ENCODE measurements at places on chromosomes 16 and 17. TPM values are rescaled to one million over a fixed set of nuclear protein-coding genes. Genes with fewer than 3 reads are reported as not detected.

CACNG1 gene
- total RNA-seq = 0.13 TPM

CCR7 gene
- total RNA-seq = 0.44 TPM

PRKCB gene
- 0.41 TPM for total RNA-seq

SSTR5 gene
- 2.8 TPM for total RNA-seq

SECTM1 gene
- 5.4 TPM for total RNA-seq

CHD9NB gene
- 0.64 TPM for total RNA-seq

TM4SF5 gene
- total RNA-seq = not detected

MRPS7 gene
- 85.0 TPM for total RNA-seq

IL17C gene
- not detected for total RNA-seq

DNA sequence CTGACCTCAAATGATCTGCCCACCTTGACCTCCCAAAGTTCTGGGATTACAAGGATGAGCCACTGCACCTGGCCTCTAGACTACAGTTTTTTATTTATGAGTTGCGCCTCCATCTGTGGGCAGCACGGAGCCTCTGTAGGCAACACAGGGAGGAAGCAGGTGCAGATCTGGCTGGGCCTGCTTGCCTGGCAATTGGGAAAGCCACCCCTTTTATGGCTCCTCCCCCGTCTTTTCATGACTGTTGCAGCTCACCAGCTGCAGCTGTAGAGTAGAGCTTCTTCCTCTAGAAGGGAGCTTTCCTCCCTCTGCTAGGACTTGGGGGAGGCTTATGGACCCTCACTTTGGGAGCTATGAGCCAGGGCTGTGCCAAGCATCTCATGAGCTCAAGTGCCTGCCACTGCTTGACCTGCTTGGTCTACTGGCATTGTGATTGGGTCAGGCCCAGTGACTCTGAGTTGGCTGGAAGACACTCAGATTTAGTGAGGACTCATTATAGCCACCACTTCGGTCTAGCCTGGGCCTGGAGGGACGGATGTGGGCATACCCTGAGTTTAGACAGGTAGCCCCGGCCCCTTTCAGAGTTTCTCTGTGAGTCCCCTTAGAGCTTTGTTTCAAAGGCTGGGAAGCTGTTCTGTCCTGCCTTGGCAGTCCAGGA lies 6.9 kb upstream of the SLC7A6 start:
- DNase-seq = no peak
- no peak overlapping the region for H3K27ac ChIP-seq
- no peaks in the 10 kb centered on the region for H3K4me1 ChIP-seq
- no peaks in the 10 kb centered on the region for H3K36me3 ChIP-seq
- no peaks in the 10 kb centered on the region for H3K27me3 ChIP-seq

DNA sequence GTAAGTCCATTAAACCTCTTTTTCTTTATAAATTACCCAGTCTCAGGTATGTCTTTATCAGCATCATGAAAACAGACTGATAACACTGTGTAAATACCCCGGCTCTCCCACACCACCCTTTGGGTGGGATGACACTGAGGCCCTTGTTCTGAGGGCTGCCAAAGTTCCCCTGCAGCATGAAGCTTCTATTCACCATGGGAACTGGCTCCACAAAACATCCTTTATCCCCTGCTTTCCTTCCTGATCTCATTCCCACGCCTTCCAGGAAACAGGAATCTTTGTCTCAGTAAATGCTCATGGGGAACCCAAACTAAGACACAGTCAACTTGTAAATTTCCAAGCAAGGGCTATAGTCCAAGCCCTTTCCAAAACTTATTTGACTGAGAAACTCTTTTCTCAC lies 88.4 kb downstream of the ABCC12 start:
- H3K27ac ChIP-seq = no peak overlapping the region
- H3K4me1 ChIP-seq = no peaks in the 10 kb centered on the region
- DNase-seq = no peak
- no peaks in the 10 kb centered on the region for H3K27me3 ChIP-seq
- H3K4me3 ChIP-seq = no peak overlapping the region

DNA sequence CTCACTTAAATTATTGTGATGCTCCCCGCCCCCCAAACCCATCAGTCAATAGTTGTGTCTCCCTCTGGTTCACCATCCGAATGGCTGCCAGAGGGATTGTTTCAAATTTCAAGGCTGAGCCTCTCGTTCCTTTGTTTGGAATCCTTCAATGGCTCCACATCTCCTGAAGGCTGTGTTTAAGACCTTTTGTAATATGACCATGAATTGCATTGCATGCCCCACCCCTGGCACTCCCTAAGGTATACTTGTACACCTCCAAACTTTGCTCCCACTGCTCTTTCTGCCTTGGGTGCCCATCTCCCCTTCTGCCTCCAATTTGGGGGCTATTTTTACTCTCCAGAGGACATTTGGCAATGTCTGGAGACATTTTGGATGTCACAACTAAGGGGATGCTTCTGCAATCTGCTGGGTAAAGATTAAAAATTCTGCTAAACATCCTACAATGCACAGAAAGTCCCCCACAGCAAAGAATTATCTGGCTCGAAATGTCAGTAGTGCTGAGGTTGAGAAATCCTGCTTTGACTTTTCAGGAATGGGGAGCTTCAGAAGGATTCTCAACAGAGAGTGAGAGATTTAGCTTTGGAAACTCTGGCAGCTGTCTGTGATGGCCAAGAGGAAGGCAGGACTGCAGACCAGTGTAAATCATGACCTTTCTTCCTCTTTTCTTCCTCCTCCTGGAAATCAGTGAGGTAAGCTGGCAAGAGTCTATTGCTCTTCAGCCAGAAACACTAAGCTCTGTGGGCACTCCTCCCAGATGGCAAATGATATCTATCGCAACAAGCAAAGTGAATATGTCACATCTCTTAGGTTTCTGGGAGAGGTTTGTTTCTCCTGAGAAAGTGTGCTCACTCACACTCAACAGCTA lies 8.7 kb upstream of the IL4R start:
- no peak overlapping the region for H3K27ac ChIP-seq
- H3K4me3 ChIP-seq = no peak overlapping the region
- H3K4me1 ChIP-seq = no peaks in the 10 kb centered on the region
- H3K36me3 ChIP-seq = no peaks in the 10 kb centered on the region

GRCh38 chr16:82263521-82264143 lies 93.6 kb upstream of the MPHOSPH6 start:
- peak; percentile 36 for DNase-seq
- no peak overlapping the region for H3K27ac ChIP-seq
- no peaks in the 10 kb centered on the region for H3K36me3 ChIP-seq
- peaks cover 4% of the 10 kb centered on the region for H3K27me3 ChIP-seq
- no peak overlapping the region for H3K4me3 ChIP-seq

GRCh38 chr17:76635659-76636360 lies 7.7 kb downstream of the ST6GALNAC1 start:
- H3K36me3 ChIP-seq = no peaks in the 10 kb centered on the region
- no peak overlapping the region for H3K4me3 ChIP-seq
- no peaks in the 10 kb centered on the region for H3K4me1 ChIP-seq

DNA sequence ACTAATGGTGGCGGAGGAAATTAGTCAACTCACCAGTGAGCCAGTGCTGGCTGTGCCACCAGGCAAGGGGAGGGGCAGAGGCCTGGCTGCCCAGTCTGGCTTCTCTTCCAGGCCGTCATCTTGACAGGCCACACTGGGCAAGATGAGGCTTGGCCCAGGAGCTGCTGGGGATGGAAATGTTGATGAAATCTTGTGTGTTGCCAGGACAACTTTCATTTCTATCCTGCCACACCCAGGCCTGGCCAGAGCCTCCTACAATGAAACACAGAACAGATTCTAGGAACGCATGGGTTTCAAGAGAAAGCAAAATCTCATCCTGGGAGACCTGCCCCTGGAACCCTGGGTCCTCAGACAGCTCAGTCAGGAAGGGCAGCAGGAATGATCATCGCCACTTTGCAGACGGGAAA lies 9.3 kb downstream of the HEXIM2 start:
- H3K4me1 ChIP-seq = peaks cover 37% of the 10 kb centered on the region
- no peak for DNase-seq
- no peaks in the 10 kb centered on the region for H3K36me3 ChIP-seq

GRCh38 chr17:42697108-42697811 lies 14.9 kb downstream of the CNTNAP1 start:
- no peak for DNase-seq
- H3K36me3 ChIP-seq = no peaks in the 10 kb centered on the region
- no peaks in the 10 kb centered on the region for H3K27me3 ChIP-seq
- H3K27ac ChIP-seq = no peak overlapping the region

DNA sequence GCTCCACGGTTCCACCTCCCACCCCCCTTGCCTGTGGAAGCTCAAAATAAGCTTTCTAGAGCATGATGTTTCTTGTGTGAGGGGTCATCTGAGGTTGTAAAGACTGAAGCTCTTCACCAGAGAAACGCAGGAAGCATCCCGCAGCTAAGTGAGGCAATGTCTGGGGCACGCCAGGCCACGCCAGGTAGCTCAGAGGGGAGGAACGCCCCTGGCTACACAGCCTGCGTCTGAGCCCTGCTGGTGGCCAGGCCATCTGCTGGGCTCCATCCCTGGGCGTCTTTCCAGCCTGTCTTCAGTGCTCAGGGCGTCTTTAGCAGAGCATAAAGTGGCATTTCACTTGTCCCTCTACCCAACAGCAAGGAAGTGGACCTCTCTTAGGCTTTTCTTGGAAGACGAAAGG lies 15.2 kb downstream of the SOCS3 start:
- H3K4me3 ChIP-seq = no peak overlapping the region
- H3K36me3 ChIP-seq = no peaks in the 10 kb centered on the region
- peak overlapping the region; percentile 52 for H3K27ac ChIP-seq
- H3K4me1 ChIP-seq = peaks cover 62% of the 10 kb centered on the region

DNA sequence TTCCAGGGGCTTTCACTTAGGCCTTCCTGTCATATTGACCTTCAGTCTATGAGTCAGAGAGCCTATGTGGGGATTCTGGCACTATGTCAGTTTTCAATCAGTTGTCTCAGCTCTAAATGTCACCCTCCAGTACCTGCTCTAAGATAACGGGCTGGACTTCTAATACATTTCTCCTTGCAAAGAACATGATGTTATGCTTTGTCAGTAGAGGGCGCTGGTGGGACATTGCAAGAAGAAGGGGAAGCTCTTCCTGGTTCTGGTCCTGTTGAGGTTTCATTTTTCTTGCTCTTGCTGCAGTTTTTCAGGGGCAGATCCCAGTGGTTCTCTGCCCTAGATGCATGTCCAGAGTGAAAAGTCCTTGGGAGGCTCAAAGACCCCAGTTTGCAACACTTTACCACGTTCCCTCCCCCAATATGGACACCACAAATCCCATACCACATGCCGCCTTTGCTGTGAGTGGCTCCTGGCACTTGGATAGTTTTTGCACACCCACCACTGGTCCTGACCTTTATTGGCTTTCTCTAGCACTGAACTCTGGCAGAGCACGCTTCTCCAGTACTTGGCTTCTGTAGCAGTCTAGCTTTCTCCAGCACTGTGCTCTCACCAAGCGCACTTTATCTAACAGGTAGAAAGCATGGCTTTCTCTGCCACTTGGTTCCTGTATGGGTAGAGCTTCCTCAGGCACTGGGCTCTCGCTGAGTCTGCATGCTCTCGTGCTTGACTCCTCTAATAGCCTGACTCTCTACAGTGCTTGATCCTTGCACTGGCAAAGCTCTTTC lies 49.0 kb downstream of the BCL7C start:
- DNase-seq = peak; percentile 55
- H3K27me3 ChIP-seq = no peaks in the 10 kb centered on the region
- H3K4me3 ChIP-seq = no peak overlapping the region
- no peaks in the 10 kb centered on the region for H3K36me3 ChIP-seq
- H3K27ac ChIP-seq = 0 out of 2 replicates have a peak overlapping the region, but pooled peaks have one; percentile 36
- H3K4me1 ChIP-seq = no peaks in the 10 kb centered on the region

DNA sequence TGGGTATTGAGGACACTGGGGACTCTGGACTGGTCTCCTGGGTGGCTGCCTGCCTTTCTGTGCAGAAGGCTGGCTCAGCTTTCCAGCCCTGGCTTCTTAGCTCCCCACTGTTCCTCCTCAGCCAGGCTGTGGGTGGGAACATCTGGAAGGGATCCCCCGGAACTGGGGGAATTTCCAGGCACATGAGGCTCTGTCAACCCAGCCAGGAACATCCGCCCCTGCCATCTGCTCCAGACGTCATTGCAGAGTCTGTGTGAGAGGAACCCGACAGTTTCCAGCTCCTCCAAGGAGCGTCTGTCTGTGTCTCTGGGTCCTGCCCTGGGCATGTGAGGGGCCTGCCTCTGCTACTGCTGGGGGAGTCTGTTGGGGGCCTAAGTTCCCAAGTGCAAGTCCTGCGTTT lies 36.2 kb upstream of the CRHR1 start:
- H3K27ac ChIP-seq = no peak overlapping the region
- DNase-seq = no peak
- H3K36me3 ChIP-seq = no peaks in the 10 kb centered on the region
- H3K4me1 ChIP-seq = no peaks in the 10 kb centered on the region

DNA sequence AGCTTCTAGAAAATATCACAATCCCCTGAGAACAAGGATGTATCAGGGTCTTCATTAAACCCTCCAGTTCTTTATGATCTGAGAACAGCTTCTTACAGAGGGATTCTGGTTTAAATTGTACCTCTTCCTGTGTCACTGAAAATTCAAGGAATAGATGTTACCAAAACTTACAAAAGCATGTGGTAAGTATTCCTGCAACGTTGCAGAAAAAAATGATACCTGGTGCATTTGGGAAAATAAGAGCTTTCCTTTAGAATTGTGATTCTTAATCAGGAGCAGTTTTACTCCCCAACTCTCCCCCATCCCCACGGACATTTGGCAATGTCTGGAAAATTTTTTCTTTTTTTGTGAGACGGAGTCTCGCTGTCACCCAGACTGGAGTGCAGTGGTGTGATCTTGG lies 7.3 kb downstream of the SLFN14 start:
- H3K4me1 ChIP-seq = no peaks in the 10 kb centered on the region
- H3K27me3 ChIP-seq = peaks cover 14% of the 10 kb centered on the region
- DNase-seq = no peak
- H3K4me3 ChIP-seq = no peak overlapping the region
